ENCODE measurements at places on chromosomes 11 and 22.

GRCh38 chr22:43305806-43306205, 37.4 kb downstream of the SCUBE1 start:
- no peak for DNase-seq

GRCh38 chr22:22394591-22394990, 114.0 kb downstream of the ZNF280B start:
- DNase-seq = no peak

GRCh38 chr11:128587415-128587814, at the start of gene ETS1:
Gene ETS1, minus strand, starts transcription at chr11:128587558. Its CDS starts 14,428 bp downstream, at chr11:128573130.
- DNase-seq = no peak

DNA sequence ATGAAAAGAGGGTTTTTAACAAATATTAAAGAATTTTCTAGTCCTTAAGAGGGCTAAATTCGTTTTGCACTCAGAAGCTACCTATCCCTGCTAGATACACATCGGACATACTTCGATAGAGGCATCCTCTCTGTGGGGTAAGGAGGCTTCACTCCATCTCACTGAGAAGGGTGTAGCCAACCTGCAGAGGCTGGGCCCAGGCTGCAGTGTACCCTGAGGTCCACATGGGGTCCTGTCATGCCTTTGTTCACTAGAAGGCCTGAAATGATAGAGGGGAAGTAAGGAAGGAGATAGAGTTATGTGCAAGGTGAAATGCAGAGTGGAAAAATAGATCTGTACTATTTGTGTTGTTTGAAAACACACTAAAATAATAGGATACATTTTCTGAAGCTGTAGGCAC, 45.6 kb downstream of the IGSF9B start:
- DNase-seq = no peak

DNA sequence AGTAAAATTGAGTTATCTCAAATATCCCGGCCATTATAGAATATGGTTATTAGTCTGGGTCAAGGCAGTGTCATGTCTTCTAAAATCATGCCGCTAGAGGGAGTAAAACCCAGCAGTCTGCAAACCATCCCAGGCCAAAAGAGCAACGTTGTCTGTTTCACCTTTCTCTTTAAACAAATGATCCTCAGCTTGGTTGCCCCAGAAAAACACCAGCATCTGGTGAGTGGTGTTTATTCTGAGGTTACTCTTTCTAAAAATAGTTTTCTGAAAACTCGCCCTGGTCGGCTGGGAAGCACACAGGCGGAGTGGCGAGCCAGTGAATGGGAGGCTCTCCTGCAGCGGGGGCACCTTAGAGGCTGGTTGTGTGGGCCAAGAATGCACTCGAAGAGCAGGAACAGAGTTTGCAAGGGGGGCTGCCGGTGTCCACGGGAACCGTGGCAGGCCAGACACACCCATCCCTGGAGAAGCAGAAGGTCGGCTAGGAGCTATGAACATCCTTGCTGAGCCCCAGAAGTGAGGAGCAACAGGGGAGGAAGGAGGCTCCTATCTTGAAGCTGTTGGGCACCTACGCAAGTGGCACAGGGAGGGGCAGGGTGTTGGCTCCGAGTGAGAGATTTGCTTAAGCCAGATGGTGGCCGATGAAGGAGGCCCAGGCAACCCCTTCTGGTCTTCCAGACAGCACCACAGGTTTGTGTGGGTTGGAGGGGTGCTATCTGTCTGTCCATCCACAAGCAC, 297.1 kb downstream of the ETS1 start:
- DNase-seq = peak; percentile 88

GRCh38 chr11:123145661-123146060, 49.4 kb downstream of the CLMP start:
- DNase-seq = no peak

All from fibroblast of upper back skin (primary cell).